Activated CD4-positive, alpha-beta T cell treated with anti-CD3 and anti-CD28 coated beads for 24 hours (primary cell): ENCODE measurements at places on chromosomes 5 and 9.

DNA sequence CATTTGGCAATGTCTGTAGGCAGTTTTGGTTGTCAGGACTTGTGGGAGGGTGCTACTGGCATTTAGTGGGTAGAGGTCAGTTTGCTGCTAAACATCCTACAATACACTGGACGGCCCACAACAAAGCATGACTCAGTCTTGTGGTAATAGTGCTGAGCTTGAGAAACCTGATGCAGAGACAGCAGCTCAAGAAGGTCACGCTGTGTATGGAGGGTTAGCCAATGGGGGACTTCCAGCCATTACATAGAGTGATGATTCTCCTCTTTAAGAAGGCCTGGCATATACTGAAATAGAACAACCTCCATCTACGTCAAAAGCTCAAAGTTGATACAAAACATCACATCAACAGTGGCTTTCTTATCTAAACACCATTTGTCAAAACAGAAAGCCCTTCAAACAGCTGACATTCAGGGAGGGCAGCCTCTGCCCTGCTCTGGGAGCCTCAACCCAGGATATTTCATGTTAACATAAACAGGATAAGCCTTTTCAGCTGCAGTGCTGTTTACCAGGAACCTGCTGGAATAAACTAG lies 143.0 kb downstream of the GPBP1 start:
- no peak for DNase-seq

GRCh38 chr9:9214066-9214465 lies 1398.7 kb downstream of the PTPRD start:
- no peak for DNase-seq

DNA sequence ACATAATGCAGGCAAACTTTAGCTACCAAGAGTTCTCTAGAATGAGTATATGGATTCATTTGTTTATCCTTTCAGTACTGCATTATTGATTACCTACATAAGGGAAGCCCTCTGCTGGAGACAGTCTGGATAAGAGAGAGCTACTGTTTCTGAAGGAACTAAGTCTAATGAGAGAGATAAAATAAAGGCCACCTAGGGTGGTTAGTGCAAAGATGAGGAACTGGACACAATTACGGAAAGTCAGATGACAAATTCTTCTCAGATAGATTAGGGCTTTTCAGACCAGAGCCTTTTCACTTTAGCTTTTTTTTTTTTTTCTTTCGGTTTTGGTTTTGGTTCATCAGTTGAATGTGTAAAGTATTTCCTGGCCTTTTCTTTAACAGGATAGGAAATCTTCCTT lies 31.3 kb downstream of the ISOC1 start:
- no peak for DNase-seq

GRCh38 chr9:1086517-1086916 lies 36.4 kb downstream of the DMRT2 start:
- DNase-seq: no peak

GRCh38 chr5:170632266-170632984 lies 128.6 kb downstream of the KCNIP1 start:
- DNase-seq: no peak

GRCh38 chr9:136117916-136118319 lies 757 bp downstream of the TMEM250 start:
- DNase-seq: no peak
